Heart right ventricle (tissue), 16 donors: ENCODE measurements at places on chromosomes 2 and 18. TPM values are rescaled to one million over a fixed set of nuclear protein-coding genes. Genes with fewer than 3 reads are reported as not detected.

GRCh38 chr2:212912445-212913103, 238.8 kb downstream of the IKZF2 start:
- H3K36me3 ChIP-seq = no peaks in the 10 kb centered on the region
- DNase-seq = no peak
- no peaks in the 10 kb centered on the region for H3K27me3 ChIP-seq
- H3K4me3 ChIP-seq = no peak overlapping the region
- H3K4me1 ChIP-seq = no peaks in the 10 kb centered on the region

The SNORC gene
- 1.0 TPM for total RNA-seq

DNA sequence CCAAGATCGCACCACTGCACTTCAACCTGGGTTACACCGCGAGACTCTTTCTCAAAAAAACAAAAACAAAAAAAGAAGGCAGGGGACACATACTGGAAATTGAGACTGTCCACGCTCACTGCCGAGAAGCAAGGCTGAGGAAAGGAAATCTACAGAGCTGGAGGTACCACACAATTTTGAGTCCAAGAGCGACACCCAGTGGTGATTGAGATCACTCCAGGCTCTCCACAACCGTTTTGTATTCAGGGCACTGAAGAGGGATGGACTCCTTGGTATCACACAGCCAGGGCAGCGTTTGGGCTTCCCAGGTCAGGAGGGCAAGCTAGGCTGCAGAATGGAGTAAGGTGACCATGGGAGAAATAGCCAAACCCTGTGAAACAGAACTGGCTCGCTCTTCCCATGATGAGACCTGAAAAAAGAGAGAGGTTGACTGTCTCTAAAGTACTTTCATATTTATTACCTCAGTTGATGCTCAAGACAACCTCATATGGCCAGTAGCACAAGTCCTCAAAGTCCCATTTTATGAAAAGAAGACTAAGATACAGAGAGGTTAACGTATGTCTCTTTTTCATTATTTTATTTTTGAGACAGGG, 74.5 kb upstream of the YPEL5 start:
- peak; percentile 70 for DNase-seq
- H3K27me3 ChIP-seq = peaks cover 10% of the 10 kb centered on the region
- H3K4me3 ChIP-seq = no peak overlapping the region
- no peaks in the 10 kb centered on the region for H3K36me3 ChIP-seq
- H3K4me1 ChIP-seq = no peaks in the 10 kb centered on the region
- H3K27ac ChIP-seq = no peak overlapping the region

The ADI1 gene
- 160 TPM for total RNA-seq

The MAPK4 gene
- total RNA-seq = 15.2 TPM

DNA sequence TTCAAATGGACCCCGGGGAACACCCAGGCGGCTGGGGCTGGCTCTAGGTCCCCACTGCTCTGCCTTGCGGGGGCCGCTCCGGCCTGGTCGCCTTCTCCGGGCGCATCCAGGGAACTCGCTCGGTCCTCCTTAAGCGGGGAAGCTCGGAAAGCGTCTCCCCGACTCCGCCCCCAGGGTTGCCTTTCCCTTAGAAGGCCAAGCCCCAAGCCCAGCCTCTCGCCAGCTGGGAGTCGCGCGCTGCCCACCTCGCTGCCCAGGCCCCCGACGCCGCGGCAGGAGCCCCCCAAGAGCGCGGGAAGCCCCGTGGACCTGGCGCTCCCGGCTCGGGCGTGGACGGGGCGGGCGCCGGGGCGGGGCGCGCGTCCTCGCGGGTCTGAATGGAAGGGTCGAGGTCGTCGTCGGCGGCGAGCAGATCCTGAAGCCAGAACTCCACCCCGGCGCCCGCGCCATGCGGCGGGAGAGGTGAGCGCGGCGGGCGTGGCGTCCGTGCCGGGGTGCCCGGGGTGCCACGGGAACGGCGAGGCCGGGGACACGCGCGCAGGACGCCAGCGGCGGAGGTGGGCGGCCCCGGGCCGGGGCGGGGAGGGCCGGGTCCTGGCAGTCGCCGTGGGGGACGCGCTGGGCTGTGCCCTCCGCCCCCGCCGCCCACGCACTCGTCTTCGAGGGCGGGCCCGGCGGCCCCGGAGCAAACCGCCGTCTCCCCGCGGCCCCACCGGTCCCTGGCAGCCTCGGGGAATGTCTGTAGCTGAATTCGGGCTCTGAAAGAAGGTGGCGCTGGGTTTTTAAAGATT, at the start of gene BOK:
BOK (plus strand) TSS at position 214 of the 791 bp plus-strand sequence. CDS start 739 bp downstream, outside the sequence.
- peaks cover 12% of the 10 kb centered on the region for H3K36me3 ChIP-seq
- peaks cover 30% of the 10 kb centered on the region for H3K4me1 ChIP-seq
- H3K4me3 ChIP-seq = peak within 1 kb of the TSS; percentile 73
- H3K27ac ChIP-seq = peak within 1 kb of the TSS; percentile 77

The TMEM247 gene
- total RNA-seq = not detected

DNA sequence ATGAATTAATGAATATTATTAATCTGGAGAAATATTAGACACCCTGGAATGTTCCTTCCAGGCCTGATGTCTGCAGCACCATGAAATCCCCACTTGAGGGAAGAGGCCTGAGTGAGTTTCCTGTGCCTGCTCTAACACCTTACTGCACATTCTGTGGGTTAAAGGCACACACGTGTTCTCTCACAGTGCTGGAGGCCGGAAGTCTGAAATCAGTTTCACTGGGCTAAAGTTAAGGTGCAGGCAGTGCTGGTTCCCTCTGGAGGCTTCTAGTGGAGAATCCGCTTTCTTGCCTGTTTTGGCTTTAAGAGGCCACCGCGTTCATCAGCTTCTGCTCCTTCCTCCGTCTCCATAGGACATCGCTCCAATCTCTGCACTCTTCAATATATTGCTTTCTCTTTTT, 48.7 kb downstream of the ACKR3 start:
- H3K36me3 ChIP-seq = no peaks in the 10 kb centered on the region
- H3K27me3 ChIP-seq = no peaks in the 10 kb centered on the region
- H3K4me1 ChIP-seq = no peaks in the 10 kb centered on the region
- no peak overlapping the region for H3K27ac ChIP-seq

DNA sequence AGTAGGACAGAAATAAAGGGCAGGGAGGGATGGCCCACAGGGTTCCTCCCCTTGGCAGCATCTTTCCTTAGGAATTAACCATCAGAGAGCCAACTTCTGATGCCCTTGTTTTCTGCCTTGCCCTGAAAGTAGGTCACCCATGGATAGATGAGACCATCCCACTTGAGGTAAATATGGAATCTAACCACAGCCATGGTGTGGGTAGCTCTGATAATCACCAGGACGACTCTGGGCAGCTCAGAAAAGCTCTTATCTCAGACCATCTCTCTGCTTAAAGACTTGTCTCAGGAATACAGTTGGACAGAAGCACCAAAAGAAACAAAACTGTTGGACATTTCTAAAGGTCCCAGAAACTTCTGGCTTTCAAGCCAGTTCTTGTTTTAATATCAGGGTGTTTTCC, 101.4 kb upstream of the CELF4 start:
- no peaks in the 10 kb centered on the region for H3K4me1 ChIP-seq
- H3K27me3 ChIP-seq = no peaks in the 10 kb centered on the region
- no peak for DNase-seq
- no peak overlapping the region for H3K27ac ChIP-seq
- H3K36me3 ChIP-seq = no peaks in the 10 kb centered on the region
- no peak overlapping the region for H3K4me3 ChIP-seq

DNA sequence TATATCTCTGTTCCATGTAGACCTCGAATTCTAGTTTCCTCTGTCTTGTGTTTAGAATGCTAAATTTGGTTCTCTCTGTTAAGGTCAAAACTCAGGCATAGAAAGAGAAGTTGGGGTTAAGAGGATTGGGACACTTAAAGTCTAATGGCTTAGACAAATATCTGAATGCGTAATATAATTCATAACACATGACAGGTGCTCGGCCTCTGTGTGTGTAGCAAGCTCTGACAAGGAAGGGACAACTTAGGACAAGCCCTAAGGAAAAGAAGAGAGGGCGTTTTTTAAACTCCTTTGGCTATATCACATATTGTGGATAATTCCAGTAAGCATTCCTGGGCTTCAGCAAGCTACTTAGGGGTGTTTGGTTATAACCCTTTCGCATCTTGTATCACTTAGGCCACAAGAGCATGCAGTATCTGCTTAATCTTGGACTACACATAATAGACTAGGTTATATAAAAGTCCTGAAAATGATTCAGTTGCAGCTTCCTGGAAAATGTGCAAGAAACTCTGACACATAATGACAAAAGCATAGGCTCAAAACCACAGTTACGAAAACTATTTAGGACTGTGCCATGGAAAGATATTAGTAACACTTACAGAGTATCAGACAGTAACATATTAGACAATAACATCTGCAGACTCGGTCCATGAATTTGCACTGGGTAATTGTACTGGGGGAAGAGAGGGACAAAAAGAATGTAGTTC, 16.1 kb upstream of the CREB1 start:
- no peaks in the 10 kb centered on the region for H3K36me3 ChIP-seq
- no peak for DNase-seq
- H3K27me3 ChIP-seq = no peaks in the 10 kb centered on the region
- no peak overlapping the region for H3K4me3 ChIP-seq
- H3K27ac ChIP-seq = no peak overlapping the region

GRCh38 chr2:36618381-36618780, 20.4 kb upstream of the FEZ2 start:
- H3K27me3 ChIP-seq = peaks cover 6% of the 10 kb centered on the region
- no peaks in the 10 kb centered on the region for H3K4me1 ChIP-seq
- no peaks in the 10 kb centered on the region for H3K36me3 ChIP-seq
- no peak overlapping the region for H3K27ac ChIP-seq
- peak; percentile 27 for DNase-seq

The PRKAG3 gene
- total RNA-seq = not detected

The NEMP2 gene
- total RNA-seq = 3.9 TPM

DNA sequence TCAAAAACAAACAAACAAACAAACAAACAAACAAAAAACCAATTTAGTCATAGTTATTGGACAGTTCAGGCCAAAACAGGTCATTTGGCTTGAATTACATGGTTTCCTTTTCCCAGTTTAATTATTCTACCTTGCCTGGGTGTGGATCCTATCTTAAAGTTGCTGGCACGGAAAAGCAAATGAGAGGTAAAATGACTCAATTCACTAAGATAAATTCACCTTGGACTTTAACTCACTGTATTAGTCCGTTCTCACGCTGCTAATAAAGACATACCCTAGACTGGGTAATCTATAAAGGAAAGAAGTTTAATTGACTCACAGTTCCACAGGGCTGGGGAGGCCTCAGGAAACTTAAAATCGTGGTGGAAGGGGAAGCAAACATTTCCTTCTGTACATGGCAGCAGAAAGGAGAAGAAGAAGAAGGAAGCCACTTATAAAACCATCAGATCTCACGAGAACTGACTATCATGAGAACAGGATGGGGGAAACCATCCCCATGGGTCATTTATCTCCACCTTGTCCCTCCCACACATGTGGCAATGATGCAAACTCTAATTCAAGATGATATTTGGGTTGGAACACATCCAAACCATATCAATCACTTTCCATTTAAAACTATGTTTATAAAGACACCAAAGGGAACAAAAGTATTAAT, 22.5 kb upstream of the TRAPPC8 start:
- H3K4me3 ChIP-seq = no peak overlapping the region
- H3K4me1 ChIP-seq = no peaks in the 10 kb centered on the region
- no peak for DNase-seq
- H3K27ac ChIP-seq = no peak overlapping the region
- no peaks in the 10 kb centered on the region for H3K27me3 ChIP-seq

GRCh38 chr2:20391951-20392699, 41.5 kb upstream of the PUM2 start:
- no peaks in the 10 kb centered on the region for H3K27me3 ChIP-seq
- no peaks in the 10 kb centered on the region for H3K4me1 ChIP-seq
- no peak for DNase-seq
- H3K27ac ChIP-seq = no peak overlapping the region
- H3K36me3 ChIP-seq = no peaks in the 10 kb centered on the region
- no peak overlapping the region for H3K4me3 ChIP-seq

The TMEFF2 gene
- total RNA-seq = 0.17 TPM

The NEU2 gene
- total RNA-seq = not detected

The PAX8 gene
- total RNA-seq = 0.93 TPM

DNA sequence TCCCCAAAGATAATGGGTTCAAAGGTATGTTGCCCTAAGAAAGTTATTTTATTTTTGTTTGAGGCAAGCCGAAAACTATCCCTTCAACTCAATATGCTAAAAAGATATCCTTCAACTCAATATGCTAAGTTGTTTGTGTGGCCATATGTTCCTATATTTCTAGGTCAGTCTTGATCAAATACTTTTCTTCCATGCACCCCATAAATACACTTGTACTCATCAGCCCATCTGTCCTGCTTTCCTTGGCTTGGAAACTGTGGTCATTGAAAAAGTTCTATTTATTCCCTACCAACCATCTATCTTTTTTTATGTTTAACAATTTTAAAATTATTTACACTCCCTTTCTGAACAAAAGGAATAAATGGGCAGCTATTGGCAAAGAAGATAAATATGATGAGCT, 447.7 kb downstream of the NRXN1 start:
- no peaks in the 10 kb centered on the region for H3K36me3 ChIP-seq
- H3K27me3 ChIP-seq = no peaks in the 10 kb centered on the region
- no peak for DNase-seq
- H3K27ac ChIP-seq = no peak overlapping the region
- no peaks in the 10 kb centered on the region for H3K4me1 ChIP-seq

GRCh38 chr18:71760541-71760940, 783.6 kb downstream of the CBLN2 start:
- H3K4me3 ChIP-seq = no peak overlapping the region
- H3K27me3 ChIP-seq = no peaks in the 10 kb centered on the region
- H3K36me3 ChIP-seq = no peaks in the 10 kb centered on the region
- no peak overlapping the region for H3K27ac ChIP-seq

DNA sequence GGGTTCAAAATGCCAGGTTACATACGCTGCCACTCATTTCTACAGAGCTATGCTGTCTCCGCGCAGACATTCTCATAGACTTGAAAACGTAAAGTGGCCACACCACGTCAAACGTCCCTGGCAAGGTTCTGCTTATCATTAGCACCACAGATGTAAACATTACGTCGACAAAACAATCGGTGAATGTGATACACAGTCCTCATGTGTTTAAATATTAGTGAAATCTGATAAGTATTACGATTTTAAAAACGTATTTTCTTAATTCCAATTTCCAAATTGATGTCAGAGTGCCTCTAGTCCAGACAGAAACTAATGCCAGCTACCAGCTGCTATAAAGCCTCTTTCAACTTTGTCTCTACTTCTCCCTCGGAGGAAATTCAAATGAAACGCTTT, 1.2 kb downstream of the STK17B start:
- peaks cover 54% of the 10 kb centered on the region for H3K4me1 ChIP-seq
- peak overlapping the region; percentile 75 for H3K4me3 ChIP-seq
- no peaks in the 10 kb centered on the region for H3K27me3 ChIP-seq

The NTSR2 gene
- not detected for total RNA-seq

The AKAIN1 gene
- total RNA-seq = not detected

DNA sequence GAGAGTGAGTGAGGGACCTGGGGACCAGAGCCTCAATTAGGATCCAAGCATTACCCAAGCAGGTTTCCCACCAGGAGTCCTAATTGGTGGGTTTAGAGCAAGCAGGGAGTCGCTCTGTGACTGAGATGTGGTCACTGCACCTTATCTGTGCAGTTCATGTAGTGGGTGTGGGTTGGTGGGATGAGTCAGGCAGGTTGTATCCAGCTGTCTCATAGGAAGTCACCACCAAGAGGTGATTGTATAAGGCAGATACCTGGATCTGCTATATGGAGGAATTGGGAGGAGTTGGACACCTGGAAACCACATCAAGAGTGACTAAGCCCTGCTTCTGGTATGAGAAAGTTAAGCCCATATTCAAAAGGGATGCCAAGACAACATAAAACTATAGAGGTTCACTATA, 106.8 kb downstream of the ARHGAP28 start:
- no peaks in the 10 kb centered on the region for H3K4me1 ChIP-seq
- H3K27ac ChIP-seq = no peak overlapping the region
- H3K36me3 ChIP-seq = no peaks in the 10 kb centered on the region

- H3K4me3 ChIP-seq = no peak overlapping the region
- H3K27ac ChIP-seq = no peak overlapping the region
- no peak for DNase-seq
- no peaks in the 10 kb centered on the region for H3K36me3 ChIP-seq
- H3K4me1 ChIP-seq = no peaks in the 10 kb centered on the region
Observed at GRCh38 chr2:36812196-36812595, 115.7 kb downstream of the VIT start.

The CYP26B1 gene
- 8.3 TPM for total RNA-seq
